ENCODE measurements at places on chromosomes 16 and 17.

- DNase-seq: no peak
These were observed 35.3 kb downstream of the TMEM132E start for GRCh38 chr17:34614698-34615097.

- peak; percentile 75 for DNase-seq
These were observed 10.3 kb upstream of the SAMD14 start for GRCh38 chr17:50139950-50140885.

- no peak for DNase-seq
These were observed 641 bp upstream of the NT5C3B start for GRCh38 chr17:41836550-41837196.

- DNase-seq: no peak
These were observed 36.5 kb downstream of the FANCA start for GRCh38 chr16:89779909-89780305.

DNA sequence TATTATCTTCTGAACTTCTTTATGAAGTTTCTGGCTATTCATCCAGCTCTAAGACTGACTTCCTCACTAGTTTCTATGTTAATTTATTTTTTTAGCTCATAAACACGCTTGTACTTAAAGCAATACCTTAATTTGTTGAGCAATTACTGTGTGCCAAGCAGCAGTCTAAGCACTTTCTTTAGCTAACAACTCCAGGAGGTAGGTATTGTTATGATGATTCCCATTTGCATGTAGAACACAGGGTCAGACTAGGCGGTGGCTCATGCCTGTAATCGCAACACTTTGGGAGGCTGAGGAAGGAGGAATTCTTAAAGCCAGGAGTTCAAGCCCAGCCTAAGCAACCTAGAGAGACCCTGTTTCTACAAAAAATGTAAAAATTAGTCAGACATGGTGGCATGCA, 19.8 kb downstream of the DNAH3 start:
- no peak for DNase-seq

DNA sequence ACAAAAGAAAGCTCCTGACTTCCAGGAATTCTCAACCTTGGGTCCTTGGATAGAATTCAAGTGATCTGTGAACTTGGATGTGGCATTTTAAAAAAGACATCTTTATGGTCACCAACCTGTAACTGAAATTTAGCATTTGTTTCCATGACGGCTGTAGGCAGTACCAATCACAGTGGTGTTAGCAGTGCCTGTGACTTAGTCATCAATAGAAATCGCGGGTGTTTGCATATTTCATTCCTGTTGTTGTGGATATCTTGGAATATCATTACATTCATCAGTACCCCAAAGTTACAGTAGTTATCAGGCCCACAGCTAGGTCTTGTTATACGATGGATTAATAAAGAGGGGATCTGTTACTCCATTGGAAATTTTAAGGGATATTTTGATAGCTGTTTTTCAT, 81.6 kb downstream of the CMIP start:
- no peak for DNase-seq

DNA sequence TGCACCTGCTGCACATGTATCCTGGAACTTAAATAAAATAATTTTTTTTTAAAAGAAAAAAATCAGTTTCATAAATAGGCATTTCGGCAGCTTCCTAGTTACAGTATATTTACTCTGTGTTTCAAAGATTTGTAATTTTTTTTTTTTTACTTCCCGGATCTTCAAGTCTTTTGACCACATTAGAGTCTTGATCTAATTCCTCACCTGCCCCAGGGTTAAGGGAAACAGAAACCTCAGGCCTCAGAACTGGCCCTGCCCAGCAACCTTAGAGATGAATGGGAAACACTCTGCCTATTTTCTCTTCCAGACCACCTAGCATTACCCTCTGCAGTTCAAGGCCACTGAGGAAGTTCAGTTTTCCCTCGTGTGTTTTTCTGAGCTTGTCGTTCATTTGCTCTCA, 304.0 kb downstream of the MAF start:
- DNase-seq: no peak

DNA sequence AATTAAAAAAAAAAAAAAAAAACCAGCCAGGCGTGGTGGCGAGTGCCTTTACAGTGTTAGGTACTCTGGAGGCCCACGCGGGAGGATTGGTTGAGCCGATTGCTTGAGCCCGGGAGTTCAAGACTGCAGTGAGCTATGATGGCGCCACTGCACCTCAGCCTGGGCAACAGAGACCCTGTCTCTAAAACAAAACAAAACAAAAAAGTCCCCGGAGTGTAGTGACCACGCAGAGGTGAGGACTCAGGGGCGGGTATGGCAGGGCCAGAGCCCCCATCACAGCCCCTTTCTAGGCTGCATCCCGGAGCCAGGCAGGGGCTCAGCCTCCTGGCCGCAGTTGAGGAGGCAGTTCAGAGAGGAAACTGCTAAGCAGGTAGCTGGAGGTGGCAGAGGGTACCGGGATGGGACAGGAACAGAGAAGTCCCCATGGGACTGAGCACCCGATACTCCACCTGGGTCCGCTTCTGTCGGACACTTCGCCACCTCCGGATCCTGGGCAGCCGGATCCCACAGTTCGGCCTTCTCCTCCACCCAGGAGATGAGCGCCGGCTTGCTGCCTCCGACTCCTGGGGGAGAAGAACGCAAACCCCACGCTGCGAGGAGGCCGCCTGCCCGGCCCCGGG, 800 bp downstream of the ZNF747 start:
- DNase-seq: no peak
